Epithelial cell of proximal tubule (primary cell): ENCODE measurements at places on chromosomes 6 and 20. TPM values are rescaled to one million over a fixed set of nuclear protein-coding genes. Genes with fewer than 3 reads are reported as not detected.

DNA sequence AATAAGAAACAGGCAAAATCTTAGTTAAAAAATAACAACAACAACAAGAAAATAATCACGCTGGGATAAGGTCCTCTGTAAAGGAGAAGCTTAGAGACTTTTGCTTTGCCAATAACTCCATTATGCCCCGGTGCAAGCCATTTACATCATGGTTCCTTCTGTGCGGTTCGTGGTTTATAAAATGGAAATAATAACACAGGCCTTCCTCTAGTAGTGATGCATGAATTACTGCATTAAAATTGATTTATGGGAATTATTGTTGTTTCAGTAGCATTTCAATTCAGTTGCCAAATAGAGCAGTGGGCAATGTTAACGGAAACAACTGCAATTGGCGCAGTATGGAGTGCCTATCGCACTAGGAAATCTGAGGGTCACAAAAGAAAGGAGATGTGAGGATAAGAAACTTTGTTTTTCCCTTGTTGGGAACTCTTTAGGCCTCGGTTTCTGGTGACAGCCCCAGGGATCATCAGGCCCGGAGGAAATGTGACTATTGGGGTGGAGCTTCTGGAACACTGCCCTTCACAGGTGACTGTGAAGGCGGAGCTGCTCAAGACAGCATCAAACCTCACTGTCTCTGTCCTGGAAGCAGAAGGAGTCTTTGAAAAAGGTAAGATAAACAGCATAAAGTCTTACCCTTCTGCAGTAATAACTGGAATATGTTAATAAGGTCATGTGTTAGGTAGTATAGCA lies 1.1 kb downstream of the CD109 start:
- DNase-seq: no peak

The RSPH9 gene
- 0.14 TPM in 1 of 2 replicates, not detected in the other for total RNA-seq

The CCND3 gene
- total RNA-seq: 45.4 and 54.2 TPM in 2 replicates

The POM121L2 gene
- not detected in 2 replicates for total RNA-seq

DNA sequence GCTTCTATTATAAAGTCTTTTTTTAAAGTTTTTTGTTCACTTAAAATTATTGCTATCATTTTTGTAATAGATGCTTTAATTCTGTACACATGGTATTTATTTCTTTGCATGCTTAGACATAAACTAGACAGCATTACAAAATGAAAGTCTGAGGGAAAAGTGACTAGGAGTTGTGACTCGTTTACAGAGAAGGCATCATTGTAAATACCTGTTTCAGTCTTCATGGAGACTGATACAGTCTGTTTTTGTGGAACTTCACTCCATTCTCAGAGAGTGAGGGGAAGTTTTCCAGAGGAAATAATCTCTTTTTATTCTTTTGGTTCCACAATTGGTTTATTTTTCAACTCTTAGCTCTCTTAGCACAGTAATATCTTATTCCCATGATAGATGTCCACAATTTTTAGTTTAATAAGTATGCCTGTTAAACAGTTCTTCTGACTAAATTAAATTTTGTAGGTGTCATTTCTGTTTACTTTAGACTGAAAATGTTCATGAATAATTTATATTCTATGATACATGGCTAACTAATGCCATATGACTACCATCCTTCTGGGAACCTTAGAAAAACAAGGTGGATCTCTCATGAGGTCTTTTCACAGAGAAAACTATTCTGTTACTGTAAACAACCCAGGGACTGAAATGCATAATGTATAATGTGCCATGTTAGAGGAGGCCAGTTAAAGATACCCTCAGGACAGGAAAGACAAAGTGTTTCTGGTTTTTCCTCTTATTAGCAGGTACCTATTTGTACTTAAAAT lies 69.2 kb downstream of the MYO6 start:
- peak; percentile 36 for DNase-seq

- DNase-seq: no peak
Observed at GRCh38 chr20:18316166-18316565, 27.8 kb downstream of the ZNF133 start.

GRCh38 chr6:53244958-53245357 lies 96.3 kb upstream of the GCM1 start:
- DNase-seq: no peak

- DNase-seq: no peak
Observed at GRCh38 chr6:83192456-83192855, 609 bp downstream of the PGM3 start.

The IMPG1 gene
- total RNA-seq: not detected in 2 replicates

DNA sequence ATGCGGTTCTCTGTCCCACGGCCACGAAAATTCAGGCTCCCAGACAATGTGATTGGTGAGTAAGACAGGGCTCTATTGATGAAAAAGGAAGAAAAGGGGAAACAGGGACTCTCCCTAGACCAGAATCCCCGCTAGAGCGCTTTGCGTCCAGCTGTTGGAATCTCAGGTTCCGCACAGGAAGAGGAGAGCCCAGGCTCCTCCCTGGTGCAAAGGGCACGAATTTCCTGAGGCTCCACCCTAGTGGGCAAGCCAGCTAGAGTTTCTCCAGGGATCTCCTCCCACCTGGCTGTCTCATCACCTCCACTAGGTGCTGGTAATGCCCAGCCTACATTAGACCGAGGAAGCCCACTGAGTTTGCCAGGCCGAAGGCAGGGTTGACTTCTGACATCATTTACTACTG lies 135.9 kb upstream of the SOX4 start:
- DNase-seq: no peak

DNA sequence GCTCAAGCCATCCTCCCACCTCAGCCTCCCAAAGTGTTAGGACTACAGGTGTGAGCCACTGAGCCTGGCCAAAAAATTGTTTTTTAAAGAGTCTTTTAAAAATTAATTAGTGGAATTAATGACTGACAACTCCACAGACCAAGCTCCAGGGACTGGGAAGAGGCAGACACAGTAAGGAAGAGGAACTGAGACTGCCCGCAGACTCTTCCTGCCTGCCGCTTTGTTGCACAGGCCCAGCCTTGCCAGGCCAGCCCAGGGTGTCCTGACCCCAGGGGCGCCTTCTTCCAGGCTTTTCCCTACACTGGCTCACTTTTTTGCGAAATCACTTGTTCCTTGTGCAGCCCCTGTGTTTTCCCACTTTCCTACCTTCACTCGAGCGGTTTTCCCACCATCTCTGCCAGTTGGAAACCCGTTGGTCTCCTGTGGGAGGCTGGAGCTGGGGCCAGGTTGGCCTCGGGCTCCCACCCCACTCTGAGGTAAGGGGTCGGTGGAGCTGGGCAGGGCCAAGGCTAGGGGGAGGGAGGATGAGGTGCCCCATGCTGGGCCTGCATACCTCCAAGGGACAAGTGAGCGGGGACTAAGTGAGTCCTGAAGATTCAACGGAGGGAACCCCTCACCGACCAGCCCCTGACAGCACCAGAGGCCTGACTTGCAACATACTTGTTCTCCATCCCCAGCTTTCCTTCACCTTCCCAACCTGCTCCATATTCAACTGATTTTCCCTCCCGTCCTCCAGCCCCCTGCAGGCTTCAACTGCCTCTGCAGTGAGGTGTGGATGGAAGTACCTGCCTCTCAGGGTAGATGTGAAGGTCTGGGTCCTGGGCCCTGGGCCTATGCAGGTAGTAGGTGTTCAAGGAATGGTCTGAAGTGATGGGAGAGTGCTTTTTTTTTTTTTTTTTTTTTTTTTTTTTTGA lies 23.5 kb upstream of the SMIM29 start:
- no peak for DNase-seq

The PXDC1 gene
- 36.4 and 37.6 TPM in 2 replicates for total RNA-seq

GRCh38 chr6:137159912-137160311 lies 13.5 kb downstream of the IL22RA2 start:
- DNase-seq: no peak

The C4B gene
- total RNA-seq: 1.1 and 1.2 TPM in 2 replicates

The DPPA5 gene
- total RNA-seq: not detected in 2 replicates

DNA sequence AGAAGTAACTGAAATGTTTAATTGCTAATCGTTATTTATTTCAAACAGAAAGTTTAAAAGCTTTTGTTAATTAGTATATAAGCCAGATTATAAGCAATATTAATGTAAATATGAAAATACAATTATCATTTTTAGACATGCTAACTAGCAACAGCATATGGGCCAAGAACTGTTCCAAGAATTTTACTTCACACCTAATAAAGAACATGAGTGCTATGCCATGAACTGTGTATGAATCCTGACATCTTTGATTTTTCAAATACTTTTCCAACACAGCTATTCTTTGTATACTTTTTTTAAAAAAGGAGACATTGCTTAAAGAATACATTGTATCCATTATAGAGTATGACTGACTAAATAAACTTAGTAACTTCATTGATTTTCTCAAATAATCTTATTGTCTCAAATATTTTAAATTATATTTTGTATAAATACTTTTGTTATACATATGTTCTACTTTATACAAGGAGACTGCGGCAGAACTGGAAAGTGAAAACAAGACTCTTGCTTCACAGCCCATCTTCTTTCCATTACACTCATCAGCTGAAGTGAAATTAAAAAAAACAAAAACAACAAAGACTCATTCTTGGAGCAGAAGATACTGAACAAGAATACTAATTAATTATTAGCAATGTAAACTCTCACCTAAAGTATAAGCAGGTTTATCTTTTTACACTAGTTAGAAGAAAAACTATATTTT lies 89.9 kb downstream of the EPHA7 start:
- no peak for DNase-seq

- no peak for DNase-seq
Observed at GRCh38 chr6:44194326-44194725, 22.4 kb upstream of the MYMX start.

The DDO gene
- 0.07 TPM in 1 of 2 replicates, not detected in the other for total RNA-seq

The AHI1 gene
- 5.4 and 7.5 TPM in 2 replicates for total RNA-seq

GRCh38 chr20:62752671-62753501 lies 43.4 kb upstream of the MRGBP start:
- no peak for DNase-seq

- no peak for DNase-seq
Observed at GRCh38 chr6:16043171-16044135, 85.4 kb upstream of the MYLIP start.

DNA sequence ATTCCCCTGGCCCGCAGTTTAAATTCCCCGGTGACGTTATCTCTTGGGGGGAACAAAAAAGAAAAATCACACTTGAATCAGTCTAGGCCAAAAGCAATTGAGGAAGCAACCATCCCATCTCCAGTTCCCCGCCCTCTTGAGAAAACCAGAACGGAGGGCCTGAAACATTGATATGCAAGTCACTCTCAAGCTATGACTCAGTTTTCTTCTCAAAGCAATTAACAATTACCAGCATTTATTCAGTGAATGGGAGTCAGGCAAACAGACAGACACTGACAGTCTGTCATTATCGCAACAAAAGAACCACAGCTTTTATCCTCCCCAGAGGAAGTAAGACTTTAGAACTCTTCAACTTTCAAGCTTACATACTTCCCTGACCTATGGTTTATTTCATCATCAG lies 100.9 kb downstream of the OPRM1 start:
- DNase-seq: no peak

The TFB1M gene
- 19.3 and 27.5 TPM in 2 replicates for total RNA-seq

GRCh38 chr20:63120808-63121090 lies 95.2 kb downstream of the YTHDF1 start:
- no peak for DNase-seq

The ENPP1 gene
- total RNA-seq: 2.2 and 3.5 TPM in 2 replicates

- no peak for DNase-seq
Observed at GRCh38 chr6:93407186-93407585, 12.2 kb downstream of the EPHA7 start.

The MUC22 gene
- 0.06 TPM in 1 of 2 replicates, not detected in the other for total RNA-seq

GRCh38 chr6:124055963-124056362 lies 252.3 kb downstream of the NKAIN2 start:
- no peak for DNase-seq

The SMPDL3A gene
- total RNA-seq: 3.5 TPM in 2 replicates

The RAET1L gene
- total RNA-seq: 1.5 and 3.1 TPM in 2 replicates

DNA sequence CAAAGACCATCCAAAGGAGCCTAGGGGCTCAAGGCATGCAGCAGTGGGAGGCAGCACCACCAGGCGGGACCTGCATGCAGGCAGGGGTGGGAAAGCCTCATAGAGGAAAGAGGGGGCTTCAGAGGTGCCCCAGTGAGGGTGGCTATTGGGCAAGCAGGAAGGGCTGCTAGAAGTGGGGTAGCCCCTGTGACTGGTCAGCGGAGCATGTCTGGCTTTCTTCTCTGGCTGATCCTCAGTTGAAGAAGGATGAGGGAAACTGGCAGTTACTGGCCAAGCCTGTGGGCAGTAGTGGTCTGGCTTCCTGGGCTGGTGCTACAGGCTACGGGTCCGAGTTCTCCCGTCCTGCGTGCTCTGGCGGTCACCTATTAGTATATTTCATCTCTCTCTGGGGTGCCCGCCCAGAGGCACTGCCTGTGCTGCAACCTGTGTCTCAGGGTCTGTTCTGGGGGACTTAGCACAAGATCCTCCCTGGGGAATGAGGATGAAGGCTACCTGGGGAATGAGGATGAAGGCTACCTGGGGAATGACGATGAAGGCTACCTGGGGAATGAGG lies 35.9 kb upstream of the CST7 start:
- DNase-seq: no peak

The GSTA3 gene
- not detected in 2 replicates for total RNA-seq

GRCh38 chr6:41704028-41704427 lies 31.4 kb downstream of the TFEB start:
- no peak for DNase-seq

- DNase-seq: no peak
Observed at GRCh38 chr6:106103728-106104109, 17.6 kb downstream of the PRDM1 start.

- DNase-seq: no peak
Observed at GRCh38 chr6:118748311-118749062, 97.1 kb upstream of the CEP85L start.

The ARMC12 gene
- total RNA-seq: 0.29 TPM in 1 of 2 replicates, not detected in the other

The PREX1 gene
- total RNA-seq: 4.7 and 9.4 TPM in 2 replicates

DNA sequence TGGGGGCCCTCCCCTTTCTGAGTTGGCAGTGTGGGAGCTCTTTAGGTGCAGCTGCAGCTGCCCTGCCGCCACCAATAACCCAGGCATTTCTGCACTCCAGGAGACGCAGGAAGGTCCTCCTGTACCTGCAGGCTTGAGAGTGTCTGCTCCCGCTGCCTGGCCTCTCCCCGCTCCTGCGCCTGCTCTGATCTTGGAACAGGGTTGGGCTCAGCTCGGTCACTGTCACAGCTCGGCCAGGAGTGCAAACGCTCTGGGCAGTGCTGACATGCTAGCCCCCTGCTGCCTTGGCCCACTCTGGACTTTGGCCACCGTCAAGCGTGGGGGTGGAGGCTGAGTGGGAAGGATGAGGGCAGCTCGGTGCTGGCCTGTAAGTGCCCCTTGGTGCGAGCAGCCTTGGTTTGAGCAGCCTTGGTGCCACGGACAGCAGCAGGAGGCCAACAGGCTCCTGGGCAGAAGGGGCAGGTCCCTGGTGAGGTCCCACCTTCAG lies 738.1 kb upstream of the GJE1 start:
- no peak for DNase-seq

DNA sequence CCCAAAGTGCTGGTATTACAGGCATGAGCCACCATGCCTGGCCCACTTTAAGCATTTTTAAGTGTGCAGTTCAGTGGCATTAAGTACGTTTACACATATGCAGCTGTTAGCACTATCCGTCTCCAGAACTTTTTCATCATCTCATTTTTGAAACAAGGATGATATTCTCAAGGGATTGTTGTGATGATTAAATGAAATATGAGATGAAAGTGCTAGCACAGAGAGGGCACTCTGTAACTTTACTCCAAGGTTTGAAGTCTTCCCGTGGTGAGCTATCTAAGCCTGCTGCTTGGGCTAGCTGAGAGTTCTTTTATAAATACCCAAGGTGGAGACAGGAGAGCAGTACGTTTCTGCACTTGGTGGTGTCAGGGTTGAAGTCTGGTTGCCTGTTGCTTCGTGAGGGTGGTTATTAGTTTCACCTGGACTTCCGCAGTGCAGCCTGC lies 6.6 kb downstream of the TM9SF4 start:
- no peak for DNase-seq

GRCh38 chr20:3933218-3933617 lies 44.0 kb downstream of the PANK2 start:
- no peak for DNase-seq
